ENCODE measurements at places on chromosomes 6 and 20.

DNA sequence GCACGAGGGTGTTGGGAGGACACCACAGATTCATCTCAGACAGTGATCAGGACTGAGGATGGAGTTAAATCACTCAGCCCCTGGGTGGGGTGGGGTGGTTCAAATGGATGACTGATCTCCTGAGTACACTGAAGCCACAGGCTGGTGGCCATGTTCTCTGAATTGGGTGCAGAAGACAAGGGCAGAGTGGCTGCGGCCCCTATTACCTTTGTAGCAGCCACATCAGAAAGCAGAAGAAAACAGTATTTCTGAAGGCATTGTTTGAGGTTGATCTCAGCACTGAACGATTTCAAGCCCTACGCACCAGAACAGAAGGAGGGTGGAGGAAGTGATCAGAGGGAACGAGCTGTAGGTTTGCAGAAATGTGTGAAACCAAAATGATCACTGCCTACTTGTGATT, 71.6 kb downstream of the SH3BGRL2 start:
- DNase-seq, result no peak

DNA sequence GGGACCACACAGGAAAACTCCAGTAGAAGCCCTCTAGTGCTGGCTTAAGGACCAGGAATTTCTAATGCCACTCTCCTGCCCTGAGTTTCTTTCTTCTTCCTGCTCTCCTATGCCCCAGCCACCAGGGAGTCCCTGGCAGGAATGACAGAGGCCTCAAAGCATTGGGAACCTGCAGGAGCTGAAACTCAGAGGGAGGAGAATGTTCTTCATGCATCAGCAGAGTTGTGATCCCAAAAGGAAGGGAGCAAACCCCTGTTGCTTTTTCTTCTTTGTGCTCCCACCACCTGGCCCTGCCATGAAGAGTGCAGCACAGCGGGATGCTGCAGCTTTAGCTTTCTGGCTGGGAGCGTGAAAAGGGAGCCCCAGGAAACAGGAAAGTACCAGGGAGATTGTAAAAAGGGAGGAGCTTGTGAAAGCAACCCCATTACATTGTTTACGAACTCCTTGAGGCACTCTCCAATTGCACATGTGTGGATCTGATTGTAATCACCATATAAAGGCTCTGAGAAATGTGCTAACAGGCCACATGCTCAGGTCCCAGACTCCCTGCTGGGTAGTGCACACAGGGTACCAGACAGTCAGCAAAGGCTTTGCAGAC, 34.7 kb upstream of the FKBP1A start:
- DNase-seq, result no peak

DNA sequence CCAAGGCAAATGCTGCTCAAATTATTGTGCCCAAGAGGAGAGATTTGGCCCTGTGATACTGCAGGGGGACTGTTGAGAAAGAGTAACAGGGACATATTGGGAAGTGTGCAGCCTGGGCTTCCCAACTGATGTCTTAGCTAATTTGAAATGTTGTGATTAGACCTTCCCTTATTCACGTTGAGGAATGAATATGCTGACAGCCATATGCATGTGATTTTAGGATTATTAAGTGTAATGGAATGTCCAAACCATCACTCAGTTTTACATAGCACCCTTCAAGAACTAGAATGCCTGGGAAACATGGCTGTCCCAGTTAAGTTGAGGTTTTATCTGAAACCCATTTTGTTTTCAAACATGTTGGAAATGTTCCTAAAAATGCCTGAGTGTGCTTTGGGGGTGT, 81.4 kb downstream of the CARMIL1 start:
- DNase-seq, result no peak

DNA sequence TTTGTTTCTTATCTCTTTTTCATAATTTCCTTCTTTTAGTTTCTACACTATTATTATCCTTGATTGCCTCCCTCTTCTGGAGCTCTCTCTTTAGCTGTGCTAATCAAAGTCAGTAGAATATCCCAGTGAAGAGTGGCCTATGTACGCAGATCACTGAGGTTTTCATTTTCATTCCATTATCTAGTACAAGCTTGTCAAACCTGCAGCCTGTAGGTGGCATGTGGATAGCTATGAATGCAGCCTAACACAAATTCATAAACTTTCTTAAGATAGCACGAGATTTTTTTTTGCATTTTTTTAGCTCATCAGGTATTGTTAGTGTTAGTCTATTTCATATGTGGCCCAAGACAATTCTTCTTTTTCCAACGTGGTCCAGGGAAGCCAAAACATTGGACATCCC, 825.7 kb upstream of the MAP3K7 start:
- DNase-seq, result no peak

DNA sequence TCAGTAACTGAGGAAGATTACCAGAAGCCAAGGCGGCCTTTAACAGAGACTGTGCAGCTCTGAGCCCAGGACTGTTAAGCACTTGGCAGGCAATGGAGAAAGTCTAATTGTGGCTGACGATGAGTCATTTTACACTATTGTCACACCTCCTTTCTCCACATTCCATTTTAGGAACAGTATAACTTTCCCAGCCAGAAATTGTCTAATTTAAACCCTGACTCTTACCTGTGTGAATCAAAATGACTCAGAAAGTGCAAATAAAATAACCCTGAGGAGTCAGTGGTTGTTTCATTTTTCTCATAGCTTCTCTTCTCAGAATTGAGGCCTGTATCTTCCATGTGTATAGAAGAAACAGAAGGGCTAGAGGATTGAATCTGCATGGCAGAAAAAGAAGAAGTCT, 40.0 kb upstream of the OPN5 start:
- DNase-seq, result no peak

DNA sequence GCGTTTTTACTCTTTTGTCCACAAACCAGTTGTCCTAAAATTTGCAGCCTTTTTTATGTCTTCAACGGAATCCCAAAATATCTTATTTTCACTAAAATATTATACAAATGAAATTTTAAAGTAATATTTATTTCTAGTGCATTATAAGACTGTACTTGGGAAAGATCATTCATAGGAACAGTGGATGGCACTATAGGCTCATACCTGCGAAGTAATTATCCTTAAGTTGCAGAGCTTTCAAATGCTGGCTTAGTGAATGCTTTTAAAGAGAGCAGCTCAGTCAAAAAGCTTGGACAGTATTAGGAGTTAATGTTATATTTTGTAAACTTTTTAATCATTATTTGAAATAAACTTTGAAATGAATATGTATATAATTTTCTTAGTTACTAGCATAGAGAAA, 254.9 kb downstream of the CDKAL1 start:
- DNase-seq, result no peak

GRCh38 chr6:138263963-138264362, 45.7 kb upstream of the PBOV1 start:
- DNase-seq, result no peak

DNA sequence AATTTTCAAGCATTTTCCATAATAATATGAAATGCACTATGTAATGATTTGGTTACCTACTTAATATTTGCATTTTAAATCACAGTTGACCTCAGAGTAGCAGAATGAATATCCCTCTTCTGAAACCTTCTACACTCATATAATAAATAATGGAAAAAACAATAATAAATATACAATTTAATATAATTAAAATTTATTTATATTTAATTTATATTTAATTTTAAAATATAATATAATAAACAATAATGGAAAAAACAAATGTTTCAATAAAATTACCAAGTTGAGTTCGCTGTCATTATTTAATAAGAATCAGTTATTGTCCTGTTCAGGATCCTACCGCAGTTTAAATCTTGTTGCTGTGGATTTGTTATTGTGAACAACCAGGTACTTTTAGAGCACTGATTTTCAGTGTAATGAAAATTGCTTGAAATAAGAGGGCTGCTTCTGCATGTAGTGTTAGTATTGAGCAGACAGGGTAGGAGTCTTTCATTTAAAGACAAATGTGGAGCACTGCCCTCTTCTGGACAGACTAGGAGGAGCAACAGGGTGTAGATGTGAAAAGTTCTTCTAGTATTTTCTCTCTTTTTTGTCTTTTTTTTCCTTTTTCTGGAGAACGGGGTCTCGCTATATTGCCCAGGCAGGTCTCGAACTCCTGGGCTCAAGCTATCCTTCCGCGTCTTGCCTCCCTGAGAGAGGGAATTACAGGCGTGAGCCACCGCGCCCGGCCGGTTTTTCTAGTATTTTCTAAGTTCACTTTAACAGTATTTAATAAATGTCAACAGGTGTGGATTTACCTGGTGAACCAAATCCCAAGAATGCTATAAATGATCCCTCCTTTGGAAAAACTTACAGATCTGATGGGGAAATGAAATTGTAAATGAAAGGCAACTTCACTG, 13.6 kb downstream of the TRAPPC3L start:
- DNase-seq, result peak; percentile 38

- no peak for DNase-seq
Measured at GRCh38 chr20:61805365-61805764, 260.3 kb downstream of the TAF4 start.

- no peak for DNase-seq
Measured at GRCh38 chr20:58676161-58676560, 16.4 kb upstream of the NPEPL1 start.

DNA sequence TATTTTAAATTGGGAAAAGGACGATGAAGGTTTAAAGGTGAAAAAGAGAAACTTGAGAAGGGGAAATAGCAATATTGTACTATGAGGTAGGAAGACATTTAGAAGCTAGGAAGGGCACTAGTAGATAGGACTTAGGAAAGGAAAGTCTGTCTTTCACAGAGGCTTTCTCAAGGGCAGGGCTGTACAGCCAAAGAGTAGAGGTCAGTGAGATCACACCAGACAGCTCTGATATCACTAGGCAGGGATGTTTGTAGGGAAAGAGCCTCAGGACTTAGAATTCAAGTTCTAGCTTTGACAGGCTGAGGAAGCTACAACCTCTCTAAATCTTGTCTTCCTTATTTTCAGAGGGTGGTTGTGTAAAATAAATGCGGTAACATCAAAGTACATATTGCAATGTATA, 160.4 kb upstream of the SLC22A16 start:
- no peak for DNase-seq

- no peak for DNase-seq
Measured at GRCh38 chr6:130913120-130913519, 85.9 kb downstream of the SMLR1 start.

- no peak for DNase-seq
Measured at GRCh38 chr20:40320517-40321011, 368.5 kb downstream of the MAFB start.

DNA sequence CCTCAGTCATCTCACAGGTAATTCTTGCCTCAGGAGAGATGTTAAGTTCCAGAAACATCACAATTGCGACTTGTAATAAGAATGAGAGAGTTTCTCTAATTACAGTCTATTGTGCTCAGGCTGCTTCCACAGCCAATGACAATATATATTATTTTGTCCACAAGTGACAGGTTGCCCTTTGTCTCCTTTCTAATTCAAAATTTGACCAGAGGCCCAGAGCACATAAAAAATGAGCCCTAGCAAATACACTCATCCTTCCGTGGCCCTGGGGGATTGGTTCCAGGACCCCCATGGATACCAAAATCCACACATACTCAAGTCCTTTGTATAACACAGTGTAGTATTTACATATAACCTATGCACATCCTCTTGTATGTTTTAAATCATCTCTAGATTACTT, 88.1 kb upstream of the TMEM170B start:
- DNase-seq, result no peak

- no peak for DNase-seq
Measured at GRCh38 chr6:135423649-135424128, 73.9 kb downstream of the AHI1 start.

DNA sequence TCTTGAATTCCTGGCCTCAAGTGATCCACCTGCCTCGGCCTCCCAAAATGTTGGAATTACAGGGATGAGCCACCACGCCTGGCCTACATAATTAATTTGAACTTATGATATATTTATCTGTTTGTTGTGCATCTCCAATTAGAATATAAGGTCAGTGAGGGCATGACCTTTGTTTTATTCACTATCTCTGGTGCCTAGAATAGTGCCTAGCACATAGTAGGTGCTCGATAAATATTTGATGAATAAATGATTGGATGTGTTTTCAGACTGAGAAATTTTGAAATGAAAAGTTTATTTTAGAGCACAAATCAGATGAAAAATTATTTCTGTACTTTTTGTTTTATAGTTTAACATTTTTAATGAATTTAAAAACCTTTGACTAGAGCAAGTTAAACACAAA, 19.4 kb upstream of the VEGFA start:
- no peak for DNase-seq

GRCh38 chr6:74757813-74758212, 448.0 kb downstream of the COL12A1 start:
- DNase-seq, result no peak

- no peak for DNase-seq
Measured at GRCh38 chr20:41142245-41142644, 4.9 kb downstream of the PLCG1 start.

DNA sequence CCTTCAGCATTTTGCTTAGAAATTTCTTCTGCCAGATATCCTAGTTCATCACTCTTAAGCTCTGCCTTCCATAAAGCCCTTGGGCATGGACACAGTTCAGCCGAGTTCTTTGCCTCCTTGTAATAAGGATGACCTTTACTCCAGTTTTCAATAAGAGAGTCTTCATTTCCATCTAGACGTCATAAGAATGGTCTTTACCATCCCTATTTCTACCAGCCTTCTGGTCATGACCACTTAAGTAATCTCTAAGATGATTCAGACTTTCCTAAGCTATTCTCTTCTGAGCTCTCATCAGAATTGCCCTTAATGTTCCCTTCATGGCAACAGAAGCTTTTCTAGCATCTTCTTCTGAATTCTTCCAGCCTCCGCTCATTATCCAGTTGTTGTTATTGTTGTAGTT, 126.1 kb downstream of the TFAP2C start:
- DNase-seq, result no peak

DNA sequence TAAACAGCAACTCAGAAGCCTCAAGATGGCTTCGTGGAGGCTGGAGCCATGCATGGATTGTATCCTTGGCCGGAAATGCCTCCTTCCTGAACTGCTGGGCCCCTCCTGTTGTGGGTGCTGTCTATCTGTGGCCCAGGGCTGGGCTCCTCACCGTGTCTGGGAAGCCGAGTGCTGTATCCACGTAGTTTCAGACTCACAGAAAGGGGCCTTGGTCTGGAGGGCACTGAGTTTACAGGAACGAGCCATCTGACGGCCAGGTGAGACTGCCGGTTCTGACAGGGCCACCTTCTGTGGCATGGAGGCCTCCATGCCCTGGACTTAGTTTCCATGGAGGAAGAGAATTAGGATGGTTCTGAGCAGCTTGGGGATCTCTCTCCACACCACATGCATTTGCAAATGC, 142.2 kb downstream of the ERMARD start:
- DNase-seq, result no peak

GRCh38 chr6:79384845-79385244, 150.4 kb upstream of the HMGN3 start:
- DNase-seq, result no peak

DNA sequence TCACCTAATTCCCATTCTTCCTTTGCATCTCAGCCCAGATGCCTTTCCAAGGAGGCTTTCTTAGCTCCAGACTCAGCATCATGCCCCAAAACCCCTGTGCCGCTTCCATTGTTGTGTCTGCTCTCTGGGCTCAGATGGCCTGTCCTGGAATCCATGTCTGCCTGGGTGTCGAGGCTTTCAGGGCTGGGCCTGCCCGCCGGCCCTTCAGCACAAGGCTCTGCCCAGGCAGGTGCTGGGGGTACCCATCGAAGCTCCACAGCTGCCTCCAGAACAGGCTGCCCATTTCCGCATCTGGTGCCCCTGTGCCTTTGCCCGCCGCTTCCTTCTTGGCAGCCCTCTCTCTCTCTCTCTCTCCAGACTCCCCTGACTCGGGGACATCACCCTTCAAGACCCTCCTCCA, 1.2 kb downstream of the CPXM1 start:
- DNase-seq, result no peak
